Stimulated activated CD8-positive, alpha-beta memory T cell treated with anti-CD3 and anti-CD28 coated beads, Interleukin-4, amount 100 ng/mL, for 4 hours (primary cell): ENCODE measurements at places on chromosomes 6 and 20.

GRCh38 chr6:131914967-131915751 is 36.0 kb downstream of the CCN2 start:
- peak; percentile 14 for DNase-seq

DNA sequence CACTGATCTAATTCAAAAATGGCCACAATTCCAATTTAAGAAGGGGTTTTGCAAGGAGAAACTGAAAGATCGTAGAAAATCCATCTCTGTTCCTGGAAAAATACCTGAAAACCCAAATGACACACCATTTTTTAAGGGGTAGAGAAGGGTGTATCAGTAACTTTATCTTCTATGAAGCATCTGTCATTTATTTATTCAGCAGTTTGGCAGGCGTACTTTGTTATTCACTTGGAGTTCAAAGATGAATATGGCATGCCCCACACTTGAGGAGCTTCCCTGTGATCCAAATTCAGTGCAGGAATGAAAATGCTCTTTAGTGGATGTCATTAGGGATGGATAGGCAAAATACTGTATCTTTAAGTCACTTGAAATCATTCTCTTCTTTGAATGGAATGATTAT is 7.2 kb downstream of the HINT3 start:
- no peak for DNase-seq

GRCh38 chr6:169789944-169790927 is 38.8 kb downstream of the ERMARD start:
- peak; percentile 24 for DNase-seq

GRCh38 chr6:154297721-154298120 is 58.9 kb downstream of the IPCEF1 start:
- DNase-seq, result no peak

GRCh38 chr20:54231036-54231435 is 23.1 kb downstream of the PFDN4 start:
- DNase-seq, result no peak

GRCh38 chr6:112501705-112502104 is 154.6 kb downstream of the RFPL4B start:
- DNase-seq, result no peak

DNA sequence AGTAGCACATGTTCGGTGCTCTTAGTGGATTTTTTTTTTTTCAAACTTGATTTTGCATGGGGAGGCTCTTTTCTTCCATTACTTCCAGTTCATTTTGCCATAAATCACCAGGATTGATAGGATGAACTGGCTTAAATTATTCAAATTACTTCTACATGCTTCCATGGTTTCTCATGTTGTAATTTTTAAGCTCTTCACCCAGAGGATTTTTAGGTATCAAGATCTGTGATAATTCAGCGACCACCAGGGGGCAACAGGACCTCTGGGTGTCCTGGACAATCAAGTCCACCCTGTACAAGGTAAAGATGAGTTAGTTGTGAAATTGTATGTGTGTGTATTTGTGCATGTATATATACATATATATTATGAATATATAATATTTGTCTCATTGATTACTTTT is 4.2 kb upstream of the EPHA7 start:
- no peak for DNase-seq

- DNase-seq, result no peak
Measured at GRCh38 chr6:28719275-28719940, 193.7 kb downstream of the GPX5 start.

DNA sequence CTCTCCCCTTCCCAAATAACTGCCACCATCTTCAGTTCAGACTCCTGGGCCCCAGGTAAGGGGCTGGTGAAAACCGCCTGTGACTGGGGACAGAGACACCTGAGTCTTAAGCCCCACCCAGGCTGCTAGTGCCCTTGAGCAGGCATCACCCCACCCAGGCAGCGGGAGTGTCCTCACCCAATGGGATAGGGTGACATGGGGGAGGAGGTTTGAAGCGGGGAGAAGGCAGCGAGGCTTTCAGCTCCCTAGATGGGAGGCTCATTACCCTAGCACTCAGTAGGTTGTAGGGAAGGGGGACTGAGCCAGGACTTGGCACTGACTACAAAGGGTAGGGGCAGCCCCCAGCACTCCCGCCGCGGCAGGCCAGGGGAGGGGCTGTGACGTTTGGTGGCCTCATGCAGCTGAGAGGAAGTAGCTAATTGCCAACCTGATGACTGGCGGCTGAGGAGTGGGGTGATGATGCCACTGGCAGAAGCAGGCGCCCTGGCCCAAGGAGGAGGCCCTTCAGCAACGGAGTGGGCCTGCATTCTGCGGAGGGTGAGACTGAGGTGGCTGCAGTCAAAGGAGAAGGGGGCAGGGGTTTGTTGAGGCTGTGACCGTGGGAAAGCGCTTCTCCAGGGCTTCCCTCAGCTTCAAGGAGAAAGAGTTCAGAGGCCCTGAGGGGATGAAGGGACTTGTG is 126.9 kb downstream of the MRPL14 start:
- no peak for DNase-seq

DNA sequence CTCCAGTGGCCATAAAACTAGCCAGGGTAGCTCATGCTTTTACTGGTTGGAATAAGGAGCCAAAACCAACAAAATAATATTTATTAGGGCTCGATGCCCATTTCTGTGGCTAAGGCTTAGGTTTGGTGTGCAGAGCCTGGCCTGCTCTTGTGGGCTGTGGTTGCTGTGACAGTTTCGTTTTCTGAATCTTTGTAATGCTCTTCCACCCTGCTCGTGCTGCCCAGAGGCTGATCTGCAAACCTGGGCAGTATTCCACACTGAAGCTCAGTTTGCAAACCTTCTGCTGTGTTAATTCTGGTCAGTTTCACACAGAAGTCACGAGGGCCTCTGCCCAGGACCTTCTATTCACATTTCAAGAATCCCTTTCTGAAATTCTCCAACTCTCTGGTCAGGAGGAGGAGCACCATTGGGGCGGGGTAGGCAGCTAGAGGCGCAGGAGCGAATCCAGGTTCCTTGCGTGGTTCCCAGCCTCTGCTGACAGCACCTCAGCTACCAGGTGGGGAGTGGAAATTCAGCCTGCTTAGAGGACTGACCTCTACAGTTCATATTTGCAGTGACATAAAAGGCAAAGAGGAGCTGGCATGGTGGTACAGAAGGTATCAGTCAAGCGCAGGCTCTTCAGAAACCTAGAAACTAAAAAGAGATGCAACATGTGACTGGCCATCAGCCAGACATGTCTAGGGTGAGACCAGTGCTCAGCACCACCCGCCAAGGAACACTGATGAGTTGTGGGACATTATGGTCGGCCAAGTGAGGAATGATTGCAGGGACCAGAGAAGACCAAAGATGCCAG is 14.3 kb upstream of the C20orf144 start:
- DNase-seq, result no peak

GRCh38 chr6:37988127-37988526 is 168.6 kb downstream of the ZFAND3 start:
- DNase-seq, result no peak

- peak; percentile 76 for DNase-seq
Measured at GRCh38 chr6:167093922-167094432, 28.9 kb upstream of the CCR6 start.

GRCh38 chr6:19554356-19555225 is 282.6 kb upstream of the ID4 start:
- no peak for DNase-seq

- DNase-seq, result no peak
Measured at GRCh38 chr6:127832381-127832780, 68.5 kb downstream of the THEMIS start.

DNA sequence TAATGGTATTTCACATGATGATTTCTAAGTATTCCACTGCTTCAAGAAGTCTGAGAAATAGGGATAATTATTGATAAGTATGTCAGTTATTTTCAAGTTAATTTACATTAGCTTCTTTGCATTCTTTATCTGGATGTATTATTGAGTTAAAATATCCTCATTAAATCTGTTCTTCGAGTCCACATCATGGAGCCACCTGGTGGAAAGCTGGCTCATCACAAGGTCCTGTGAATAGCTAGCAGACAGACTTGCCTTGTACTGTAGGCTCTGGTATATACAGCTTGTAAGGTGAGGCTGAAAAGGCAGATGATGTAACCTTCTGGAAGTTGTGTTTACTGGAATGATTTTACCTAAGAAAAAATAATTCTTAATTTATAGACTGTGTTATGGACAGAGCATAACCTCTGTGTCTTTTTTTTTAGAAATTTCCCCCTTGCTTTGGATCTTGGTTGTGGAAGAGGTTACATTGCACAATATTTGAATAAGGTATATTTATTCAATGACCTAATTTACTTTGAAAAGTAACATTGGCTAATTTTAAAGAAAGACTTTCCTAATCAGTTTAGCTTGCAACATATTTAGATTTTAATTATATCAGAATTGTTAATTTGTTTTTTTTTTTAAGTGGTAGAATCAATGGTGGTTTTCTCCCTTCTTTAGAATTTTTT is 3.5 kb downstream of the NDUFAF5 start:
- DNase-seq, result no peak

GRCh38 chr6:53199156-53199555 is 50.5 kb upstream of the GCM1 start:
- DNase-seq, result no peak
